ENCODE measurements at places on chromosomes 6 and 20. TPM values are rescaled to one million over a fixed set of nuclear protein-coding genes. Genes with fewer than 3 reads are reported as not detected.

DNA sequence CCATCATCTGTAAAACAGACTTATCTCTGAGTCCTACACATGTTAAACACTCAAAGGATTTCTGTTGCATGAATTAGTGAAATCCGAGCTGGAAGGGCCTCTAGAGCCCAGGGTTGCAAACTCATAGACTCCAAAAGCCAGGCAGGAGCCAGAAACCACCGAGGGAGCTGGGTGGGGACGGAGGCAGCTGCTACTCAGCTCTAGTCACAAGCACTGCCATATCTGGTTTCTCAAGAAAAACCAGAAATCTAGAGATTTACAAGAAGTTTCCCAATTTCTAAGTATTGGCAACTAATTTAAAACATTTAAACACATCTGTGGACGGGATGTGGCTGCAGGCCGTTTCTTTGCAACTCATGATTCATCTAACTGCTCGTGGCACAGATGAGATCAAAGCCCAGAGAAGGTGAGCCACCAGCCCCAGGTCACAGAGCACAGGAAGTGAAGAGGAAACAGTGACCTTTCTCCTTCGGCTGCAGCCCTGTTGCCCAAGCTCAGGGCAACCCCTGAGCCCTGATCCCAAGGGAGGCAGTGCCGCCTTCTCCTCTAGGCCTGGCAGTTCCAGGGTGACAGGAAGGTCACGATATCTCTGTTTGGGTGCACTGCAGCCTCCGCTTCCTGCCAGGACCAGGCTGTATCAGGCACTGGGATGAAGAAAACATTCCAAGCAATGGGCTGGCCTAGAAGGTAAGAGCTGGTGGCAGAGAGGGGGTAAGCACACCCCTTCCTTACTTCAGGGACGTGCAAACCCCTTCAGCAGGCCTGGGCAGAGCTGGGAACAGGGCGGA is 26.4 kb upstream of the PTGIS start:
- DNase-seq, result no peak

Gene GNMT
- polyA plus RNA-seq, result 0.32 TPM

DNA sequence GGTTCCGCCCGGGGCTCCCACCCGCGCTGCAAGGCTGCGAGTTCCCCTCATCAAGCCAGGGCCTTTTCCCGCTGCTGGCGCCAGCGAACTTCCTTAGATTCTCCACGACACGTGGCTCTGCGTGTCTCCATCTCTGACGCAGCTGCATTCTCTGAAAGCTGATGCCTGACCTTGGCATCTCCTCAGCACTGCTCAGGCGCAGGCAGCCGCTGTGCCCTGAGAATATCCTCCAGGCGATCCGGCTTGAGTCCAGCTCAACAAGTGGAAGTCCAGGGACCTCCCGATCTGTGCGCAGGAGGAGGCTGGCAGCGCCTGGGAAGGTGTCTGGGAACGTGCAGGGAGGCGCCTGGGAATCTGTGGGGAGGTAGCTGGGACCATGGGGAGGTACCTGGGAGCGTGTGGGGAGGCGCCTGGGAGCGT is 171.2 kb upstream of the THBS2 start:
- DNase-seq, result no peak

GRCh38 chr20:50783390-50783789 is 11.5 kb upstream of the BCAS4 start:
- no peak for DNase-seq

DNA sequence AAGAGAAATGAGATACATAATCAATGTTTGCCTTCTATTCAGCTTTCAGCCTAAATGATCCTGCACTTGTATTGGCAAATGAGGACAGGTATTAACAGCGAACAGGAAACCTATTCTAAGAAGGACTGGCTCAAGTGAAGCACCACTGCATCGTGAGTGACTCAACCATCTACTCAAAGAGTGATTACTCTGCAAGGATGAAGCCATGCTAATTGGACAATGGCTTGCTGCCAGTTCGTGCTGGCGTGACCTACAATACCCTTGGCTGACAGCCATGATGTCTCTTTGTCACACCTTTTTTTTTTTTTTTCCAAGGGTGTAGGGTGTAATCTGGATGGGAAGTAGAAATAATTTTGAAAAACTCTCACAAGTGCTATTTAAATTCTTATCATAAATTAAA is 104.9 kb downstream of the GJA10 start:
- no peak for DNase-seq

- DNase-seq, result no peak
Observed at GRCh38 chr6:21593927-21594415, 420 bp downstream of the SOX4 start.

DNA sequence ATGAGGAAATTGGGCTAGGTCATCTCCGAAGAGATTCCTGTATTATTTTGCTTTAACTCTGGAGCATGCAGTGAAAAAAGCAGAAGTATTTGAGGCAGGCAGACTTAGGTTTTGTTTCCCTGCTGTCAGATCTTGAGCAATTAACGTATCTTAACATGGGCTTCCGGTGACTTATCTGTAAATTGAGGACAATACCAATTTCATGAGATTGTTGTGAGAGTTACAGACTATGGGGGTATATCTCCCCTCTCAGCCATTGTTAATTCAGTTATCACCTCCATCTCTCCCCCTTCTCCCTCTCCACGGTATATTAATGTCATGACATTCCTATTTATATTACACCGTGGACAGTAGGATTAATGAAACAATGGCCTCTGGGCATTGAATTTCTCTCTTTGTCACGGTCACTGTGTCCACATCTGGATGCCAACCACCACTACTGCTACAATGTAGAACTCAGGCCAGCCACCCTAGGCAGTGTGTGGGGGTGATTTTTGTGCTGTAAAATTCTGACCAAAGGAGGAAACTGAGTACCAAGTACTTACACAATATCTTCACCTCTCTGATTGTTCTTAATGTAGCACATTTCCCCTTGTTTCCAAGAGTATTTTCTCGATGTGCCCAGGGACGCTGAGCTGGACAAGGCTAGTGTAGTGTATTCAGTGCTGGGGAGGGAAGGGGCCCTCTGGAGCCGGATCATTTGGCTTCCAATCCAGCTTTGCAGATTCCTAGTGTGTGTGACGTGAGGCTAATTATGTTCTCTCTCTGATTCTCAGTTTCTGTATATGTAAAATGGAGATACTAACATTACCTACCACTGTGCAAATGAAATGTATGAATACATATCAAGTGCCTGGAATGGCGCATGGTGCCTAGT is 77.2 kb downstream of the GCNT2 start:
- DNase-seq, result no peak
